T-cell (primary cell): ENCODE measurements at places on chromosomes 2 and 18.

- DNase-seq: no peak
These were observed 221.9 kb downstream of the PIEZO2 start for GRCh38 chr18:10927286-10927992.

DNA sequence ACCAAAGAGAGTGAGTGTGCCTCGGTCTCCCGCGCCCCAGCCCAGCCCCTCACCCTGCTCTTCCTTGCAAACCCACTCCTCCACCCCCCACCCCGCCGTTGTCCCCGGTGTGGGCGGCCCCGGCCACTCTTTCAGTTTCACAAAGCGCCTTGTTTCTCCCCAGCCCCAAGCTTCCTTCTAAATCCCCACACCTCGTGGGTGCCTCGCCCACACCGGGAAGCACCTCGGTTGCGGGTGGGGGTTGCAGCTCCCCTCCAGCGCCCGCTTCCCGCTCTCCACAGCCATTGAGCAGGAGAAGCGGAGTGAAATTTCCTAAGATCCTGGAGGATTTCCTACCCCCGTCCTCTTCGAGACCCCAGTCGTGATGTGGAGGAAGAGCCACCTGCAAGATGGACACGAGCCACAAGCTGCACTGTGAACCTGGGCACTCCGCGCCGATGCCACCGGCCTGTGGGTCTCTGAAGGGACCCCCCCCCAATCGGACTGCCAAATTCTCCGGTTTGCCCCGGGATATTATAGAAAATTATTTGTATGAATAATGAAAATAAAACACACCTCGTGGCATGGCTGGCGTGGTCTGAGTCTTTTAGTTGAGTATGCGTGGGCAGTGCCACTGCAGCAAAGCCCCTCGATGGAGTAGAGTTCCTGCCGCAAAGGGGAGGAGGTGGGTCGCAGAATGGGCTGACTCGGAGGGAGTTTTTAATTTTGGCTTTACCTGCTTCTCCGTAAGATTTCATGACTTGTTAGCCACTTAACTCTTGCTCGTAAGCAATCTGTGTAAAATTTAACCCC is 848 bp downstream of the TMSB10 start:
- peak; percentile 33 for DNase-seq

DNA sequence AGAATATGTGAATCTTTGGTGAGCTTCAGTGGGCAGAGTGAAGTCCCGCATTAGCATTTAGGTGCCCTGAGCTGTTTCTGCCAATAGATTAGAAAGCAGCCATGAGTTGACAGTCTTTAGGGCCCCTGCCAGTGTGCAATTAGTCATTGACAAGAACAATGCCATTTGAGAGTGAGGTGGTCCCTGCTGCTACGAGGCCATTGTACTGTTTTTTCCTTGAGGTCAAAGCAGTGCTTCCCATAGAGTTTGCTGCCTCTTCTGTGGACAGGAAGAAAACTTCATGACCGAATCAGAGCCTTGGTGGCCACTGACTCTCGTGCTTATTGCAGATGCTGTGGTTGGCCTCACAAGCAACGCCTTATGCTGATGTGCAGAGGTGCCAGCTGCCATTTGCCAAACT is 102.7 kb downstream of the SH3BP4 start:
- no peak for DNase-seq

DNA sequence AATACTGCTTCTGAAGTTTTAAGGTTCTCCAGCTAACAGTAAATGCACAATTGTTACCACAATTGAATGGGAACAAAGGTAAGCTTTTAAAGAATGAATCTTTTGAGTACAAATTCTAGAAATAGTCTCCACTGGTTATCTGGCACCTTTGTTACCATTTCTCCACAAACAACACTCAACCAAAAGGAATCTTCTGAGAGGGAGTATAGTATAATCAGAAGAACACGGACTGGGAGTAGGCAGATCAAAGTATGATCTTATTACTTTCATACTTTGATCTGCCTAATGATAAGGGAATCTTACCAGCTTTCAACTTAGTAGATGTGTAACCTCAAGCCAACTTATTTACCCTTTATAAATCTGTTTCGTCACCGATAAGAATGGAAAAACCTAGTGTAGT is 1.4 kb downstream of the CEP76 start:
- DNase-seq: no peak
